ENCODE measurements at places on chromosomes 4 and X.
A peak's percentile ranks its signal among the peaks of the same experiment; 100 is the strongest.

- no peak for DNase-seq
Observed at GRCh38 chr4:44162538-44163270, 285.9 kb downstream of the KCTD8 start.

DNA sequence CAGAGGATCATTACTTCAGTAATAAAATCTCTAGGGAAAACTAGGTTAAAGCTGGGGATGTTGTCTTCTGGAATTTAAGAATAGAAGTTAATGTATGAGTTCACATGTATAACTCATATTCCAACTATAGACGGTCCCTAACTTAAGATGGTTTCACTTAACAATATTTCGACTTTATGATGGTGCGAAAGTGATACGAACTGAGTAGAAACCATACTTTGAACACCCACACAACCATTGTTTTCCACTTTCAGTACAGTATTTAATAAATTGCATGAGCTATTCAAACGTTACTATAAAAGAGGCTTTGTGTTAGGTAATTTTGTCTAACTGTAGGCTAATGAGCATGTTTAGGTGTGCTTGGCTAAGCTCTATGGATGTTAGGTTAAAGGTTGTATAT, 38.7 kb downstream of the CCSER1 start:
- DNase-seq: no peak

DNA sequence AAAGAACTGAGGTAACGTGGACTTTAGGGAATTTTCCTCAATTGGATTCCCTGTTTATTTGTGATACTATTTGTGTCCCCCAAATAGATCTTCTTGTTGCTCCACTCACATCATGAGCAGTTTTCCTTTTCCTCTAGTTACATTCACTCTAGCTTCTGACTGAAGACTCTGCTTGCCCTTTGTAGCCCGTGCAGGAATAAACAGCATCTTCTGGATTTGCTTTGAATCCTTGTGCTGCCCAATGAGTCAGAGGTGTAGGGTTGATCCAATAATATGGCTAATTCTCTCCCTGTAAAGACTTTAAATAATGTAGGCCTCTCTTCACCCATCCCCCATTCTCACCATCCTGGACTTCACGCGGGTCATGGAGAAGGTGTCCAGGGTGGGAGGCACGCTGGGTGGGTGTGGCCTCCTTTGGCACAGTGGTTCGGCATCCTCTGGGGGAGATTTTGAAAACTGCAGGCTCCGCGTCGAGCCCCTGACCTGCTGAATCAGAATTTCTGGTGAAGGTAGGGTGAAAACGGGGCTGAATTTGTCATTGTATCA, 9.0 kb downstream of the HAND2 start:
- DNase-seq: no peak

DNA sequence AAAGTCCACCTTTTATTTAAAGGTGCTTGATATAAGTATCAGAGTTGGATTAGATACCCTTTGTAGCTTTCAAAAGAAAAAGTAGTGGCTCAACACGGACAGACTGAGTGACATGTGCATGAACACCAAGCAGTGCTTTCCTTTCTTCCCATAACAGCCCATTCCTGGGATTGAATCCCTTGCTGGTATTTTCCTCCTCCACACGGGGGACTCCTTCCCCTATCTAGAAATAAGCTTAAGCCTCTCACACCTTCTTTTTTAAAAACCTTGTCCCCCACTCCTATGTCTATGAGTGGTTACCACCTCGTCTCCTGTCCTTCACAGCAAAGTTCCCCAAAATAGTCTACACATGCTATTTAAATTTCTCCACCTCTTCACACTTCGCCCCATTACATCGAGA, 5.1 kb downstream of the AP1S2 start:
- no peak for DNase-seq

- no peak for DNase-seq
Observed at GRCh38 chr4:113504422-113504821, 257.1 kb downstream of the CAMK2D start.

GRCh38 chrX:132737743-132738142, 220.7 kb downstream of the HS6ST2 start:
- peak; percentile 29 for DNase-seq

GRCh38 chrX:47798861-47799260, 37.8 kb upstream of the ZNF81 start:
- no peak for DNase-seq

DNA sequence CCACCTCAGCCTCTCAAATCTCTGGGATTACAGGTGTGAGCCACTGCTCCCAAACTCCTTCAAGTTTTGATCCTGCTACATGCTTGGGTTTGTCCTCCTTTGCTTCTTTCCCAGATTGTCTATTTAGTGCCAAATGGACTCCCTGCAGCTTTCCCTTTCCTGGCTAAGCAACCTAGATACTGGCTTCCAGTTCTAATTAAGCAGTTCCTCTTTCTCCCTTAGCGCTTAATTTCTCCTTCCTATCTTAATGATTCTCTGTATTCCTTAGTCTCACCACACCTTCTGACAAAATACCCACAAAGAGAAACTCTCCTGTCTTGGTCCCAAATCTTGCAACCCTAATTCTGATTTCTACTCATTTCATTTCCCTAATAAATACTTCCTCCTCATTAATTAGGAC, 7.8 kb downstream of the RXFP1 start:
- DNase-seq: no peak

DNA sequence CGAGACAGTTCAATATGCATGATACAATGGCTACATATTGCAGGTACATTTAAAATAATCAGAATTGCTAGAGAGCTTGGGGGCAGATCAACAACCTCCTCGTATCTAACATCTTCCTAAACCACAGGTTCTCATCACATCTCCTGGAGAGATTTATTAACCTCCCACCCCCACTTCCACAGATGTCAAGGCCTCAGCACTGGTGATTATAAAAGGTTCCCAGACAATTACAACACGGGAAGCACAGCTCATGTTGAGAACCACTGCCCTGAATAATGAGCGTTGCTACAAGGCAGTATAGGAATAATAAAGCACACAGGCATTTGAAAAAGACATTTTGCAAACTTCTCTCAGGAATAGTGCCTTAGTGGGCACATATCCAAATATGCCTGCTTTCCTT, 42.8 kb downstream of the ELOVL6 start:
- DNase-seq: no peak

DNA sequence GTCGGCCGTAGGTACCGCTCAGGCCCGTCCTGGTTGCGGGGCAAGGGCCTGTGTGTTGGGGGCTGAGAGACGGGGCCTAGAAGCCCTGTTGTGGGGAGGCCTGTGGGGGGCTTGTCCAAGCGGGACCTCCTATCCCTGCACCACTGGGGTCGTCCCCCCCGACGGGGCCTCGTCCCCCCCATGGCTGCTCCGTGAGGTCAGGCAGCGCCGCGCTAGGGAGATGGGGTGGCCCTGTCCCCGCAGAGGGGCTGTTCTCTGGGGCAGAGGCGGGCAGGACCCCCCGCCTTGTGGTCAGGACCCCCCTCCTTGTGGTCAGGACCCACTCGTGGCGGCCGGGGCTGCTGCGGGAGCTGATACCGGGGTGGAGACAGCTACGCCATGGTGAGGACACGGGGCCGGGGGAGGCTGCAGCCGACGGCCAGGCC, 12.1 kb upstream of the GTPBP6 start:
- no peak for DNase-seq

- DNase-seq: no peak
Observed at GRCh38 chrX:68750316-68750715, 78.5 kb upstream of the EFNB1 start.

DNA sequence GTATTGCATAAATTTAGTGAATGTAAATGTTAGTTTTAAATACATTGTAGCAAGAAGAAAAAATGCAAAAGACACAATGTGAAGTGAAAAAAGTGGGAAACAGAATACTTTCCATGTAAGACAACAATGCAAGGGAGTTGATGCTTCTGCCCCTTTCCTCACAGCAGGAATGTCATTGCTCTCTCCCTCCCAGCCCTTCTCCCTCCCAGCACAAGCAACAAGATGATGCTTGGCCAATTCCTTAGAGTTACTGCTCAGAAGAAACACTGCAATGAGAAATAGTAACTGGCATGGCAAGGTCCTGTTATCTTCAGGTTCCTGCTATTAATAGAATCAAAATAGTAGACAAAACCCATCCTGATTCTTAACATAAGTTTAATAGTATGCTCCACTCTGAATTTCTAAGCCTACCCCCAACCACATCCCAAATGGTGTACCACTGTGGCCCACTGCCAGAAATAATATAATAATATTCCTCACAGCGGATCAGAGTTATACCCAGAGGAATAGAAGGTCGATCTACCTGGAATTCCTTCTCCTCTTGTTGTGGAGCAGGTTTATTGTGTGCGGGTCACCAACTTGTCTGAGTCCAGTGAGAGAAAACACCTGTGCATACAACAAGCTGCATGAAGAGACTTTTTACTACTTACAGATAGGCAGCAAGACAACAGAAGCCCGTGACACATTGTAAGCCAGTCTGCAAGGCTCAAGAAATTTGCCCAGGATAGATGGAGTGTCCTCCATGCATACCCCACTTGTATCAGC, 69.8 kb upstream of the SLC7A11 start:
- no peak for DNase-seq

DNA sequence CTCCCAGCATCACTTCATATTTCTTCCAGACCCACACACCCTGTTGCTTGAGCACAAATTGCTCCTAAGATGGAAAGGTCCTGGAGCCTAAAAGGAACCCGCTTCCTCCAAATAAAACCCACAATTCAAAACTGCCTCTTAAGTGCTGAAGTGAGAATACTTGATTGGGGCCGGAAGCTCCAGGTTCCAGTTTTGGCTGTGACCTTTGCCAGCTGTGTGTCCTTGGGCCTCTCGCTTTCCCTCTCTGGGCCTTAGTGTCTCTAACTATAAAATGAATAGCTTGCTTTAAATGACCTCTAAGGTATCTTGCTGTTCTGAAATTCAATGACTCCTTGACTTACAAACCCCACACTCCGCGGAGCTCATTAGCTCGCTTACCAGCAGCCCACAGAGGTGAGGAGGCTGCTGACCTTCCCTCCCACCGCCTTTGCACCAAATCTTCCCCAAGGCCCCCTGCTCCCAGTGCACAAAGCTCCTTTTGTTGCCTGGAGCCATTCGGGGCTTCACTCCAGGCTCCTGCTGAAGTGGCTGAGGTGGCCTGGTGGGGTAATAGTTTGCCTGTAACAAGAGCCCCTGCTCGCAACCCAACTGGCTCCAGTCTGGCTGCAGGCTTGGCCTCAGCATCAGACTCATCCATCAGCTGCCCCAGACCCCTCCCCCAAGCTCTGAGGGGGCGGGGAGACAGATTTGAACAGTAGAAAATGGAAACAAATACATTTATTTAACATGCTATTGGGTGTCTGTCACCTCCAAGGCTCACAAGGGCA, 21.8 kb downstream of the STARD8 start:
- DNase-seq: no peak

GRCh38 chr4:175380841-175381240, 431.2 kb downstream of the GPM6A start:
- DNase-seq: no peak

DNA sequence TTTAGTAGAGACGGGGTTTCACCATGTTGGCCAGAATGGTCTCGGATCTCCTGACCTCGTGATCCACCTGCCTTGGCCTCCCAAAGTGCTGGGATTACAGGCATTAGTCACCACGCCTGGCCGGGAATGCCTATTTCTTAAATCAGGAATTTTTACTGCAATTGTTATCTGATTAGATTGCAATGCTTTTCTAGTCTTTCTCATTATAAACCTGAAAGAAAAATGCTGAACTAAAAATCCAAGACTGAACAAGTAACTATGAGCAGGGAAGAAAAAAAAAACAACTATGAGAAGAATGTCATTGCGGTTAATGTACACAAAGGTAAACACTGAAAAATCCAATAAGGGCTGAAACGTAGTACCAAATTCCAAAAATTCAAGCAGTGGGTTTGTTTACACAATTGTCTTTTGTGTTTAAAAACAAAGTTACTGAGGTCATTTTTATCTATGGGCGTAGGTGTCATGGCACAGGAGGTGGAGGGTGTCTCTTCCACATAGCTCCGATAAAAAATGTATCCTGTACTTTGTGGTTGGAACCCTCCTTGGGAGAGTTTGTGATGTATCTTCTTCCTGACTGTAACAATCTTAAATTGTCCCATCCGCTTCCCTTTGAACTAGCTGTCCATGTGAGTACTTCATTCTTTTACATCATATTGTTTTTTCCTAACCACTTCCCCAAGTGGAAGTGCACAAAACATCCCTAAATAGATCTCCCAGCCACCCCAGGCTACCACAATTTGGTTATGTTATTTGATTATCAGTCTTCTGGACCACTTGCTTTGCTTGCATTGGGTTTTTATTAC, 11.1 kb upstream of the TMEM156 start:
- peak; percentile 79 for DNase-seq

GRCh38 chr4:32826169-32826568, 2106.0 kb downstream of the PCDH7 start:
- no peak for DNase-seq

All from suppressor macrophage (primary cell).